ENCODE measurements at places on chromosomes 7 and 10.

DNA sequence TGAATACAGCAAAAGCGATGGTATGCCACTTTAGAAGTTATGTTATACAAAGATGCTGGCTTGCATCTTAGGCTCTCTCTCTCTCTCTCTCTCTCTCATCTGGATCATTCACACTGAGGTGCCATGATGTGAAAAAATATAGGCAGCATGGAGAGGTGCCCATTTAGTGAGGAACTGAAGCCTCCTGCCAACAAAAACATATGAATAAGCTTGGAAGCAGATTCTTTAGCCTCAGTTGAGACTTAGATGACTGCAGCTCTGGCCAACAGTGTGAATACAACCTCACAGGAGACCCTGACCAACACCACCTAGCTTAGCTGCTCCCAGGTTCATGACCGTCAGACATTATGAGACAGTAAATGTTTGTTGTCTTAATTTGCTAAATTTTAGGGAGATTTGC is 560.1 kb upstream of the LRRTM3 start:
- DNase-seq = no peak

- peak; percentile 94 for DNase-seq
Observed at GRCh38 chr7:98418636-98419315, 17.9 kb upstream of the BAIAP2L1 start.

GRCh38 chr10:12921163-12921562 is 80.3 kb downstream of the CCDC3 start:
- DNase-seq = no peak

- DNase-seq = no peak
Observed at GRCh38 chr7:155916926-155917655, 104.8 kb upstream of the SHH start.

GRCh38 chr7:47715631-47716068 is 133.7 kb upstream of the TNS3 start:
- DNase-seq = no peak

DNA sequence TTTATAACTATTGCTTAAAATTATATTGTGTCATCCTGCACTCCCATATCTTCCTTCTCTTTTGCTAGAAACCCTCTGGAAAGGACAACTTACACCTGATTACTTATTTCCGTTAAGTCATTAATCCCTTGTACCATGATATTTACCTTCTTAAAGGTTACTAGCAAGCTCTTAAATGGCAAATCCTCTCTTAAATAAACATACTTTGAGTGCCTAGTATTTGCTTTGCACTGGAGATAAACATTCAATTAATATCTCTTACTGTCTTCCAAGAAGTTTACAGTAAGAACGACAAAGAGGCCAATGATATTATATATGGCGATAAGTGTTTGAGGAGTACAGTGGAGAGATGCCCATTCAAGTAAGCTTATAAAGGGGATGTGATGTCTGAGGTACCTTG is 278.3 kb downstream of the HGF start:
- no peak for DNase-seq

DNA sequence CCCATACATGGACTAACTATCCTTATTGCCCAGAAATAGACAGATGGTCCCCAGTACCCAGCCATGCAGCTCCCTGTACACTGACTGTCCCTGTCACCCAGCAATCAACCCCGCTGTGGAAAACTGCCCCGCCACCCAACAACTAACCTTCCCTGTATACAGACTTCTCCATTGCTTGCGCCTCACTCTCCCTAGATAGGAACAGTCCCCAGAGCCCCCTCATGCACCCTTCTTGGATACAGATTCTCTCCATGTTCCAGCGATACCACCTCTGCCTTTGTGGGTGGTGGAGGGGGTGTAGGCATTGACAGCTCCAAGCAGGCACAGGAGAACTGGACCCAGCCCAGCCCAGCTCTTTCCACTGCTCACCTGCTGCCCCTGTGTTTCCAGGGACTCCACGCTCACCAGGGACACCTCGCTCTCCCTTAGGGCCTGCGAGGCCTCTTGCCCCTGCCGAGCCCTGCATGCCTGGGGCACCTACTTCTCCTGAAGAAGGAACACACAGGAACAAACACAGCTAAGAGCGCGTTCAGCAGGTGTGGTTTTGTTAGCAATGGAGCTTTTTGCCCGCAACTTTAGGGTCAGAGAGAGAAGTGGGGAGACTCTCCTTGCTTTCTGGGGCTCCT is 7.2 kb downstream of the SFTPD start:
- no peak for DNase-seq

- DNase-seq = no peak
Observed at GRCh38 chr7:142498364-142498763, 240.5 kb upstream of the PRSS58 start.

All from stromal cell of bone marrow (primary cell).